Placental epithelial cell (primary cell): ENCODE measurements at places on chromosomes 3 and 15. TPM values are rescaled to one million over a fixed set of nuclear protein-coding genes. Genes with fewer than 3 reads are reported as not detected.

CNBP gene
- total RNA-seq = 319 and 336 TPM in 2 replicates

TRIM42 gene
- total RNA-seq = not detected in 2 replicates

MESP1 gene
- total RNA-seq = 0.39 TPM in 1 of 2 replicates, not detected in the other

KY gene
- not detected in 2 replicates for total RNA-seq
